ENCODE measurements at places on chromosomes 4 and X.
A peak's percentile ranks its signal among the peaks of the same experiment; 100 is the strongest.

DNA sequence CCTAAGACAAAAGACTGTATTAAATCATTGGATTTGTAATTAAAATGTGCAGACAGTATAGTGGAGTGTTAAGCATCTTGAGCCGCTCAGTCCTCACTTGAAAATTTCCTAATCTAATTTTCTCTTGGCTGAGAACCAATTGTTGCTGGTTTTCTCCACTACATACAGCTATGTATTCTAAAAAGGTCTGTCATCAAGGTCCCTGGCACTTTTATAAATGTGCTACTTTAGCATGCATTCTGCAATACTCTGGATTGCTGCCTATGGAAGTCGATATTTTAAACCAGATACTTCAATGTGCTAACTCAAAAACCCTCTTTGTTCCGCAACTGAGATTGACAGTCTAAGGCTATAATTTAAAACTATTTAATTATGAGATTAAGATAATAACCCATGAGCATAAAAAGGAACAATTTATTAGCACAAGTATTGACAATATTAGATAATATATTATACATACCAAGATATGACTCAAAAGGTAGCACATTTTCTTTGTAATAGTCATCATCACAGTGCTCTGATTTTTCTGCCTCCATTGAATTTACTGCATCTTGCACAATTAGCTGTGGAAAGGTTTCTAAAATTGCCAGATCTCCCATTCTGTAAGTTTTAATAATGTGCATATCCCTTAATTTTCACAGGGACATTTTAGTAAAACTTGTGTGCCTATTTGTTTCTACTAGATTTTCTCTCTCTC, 815.1 kb downstream of the ADGRL3 start:
- no peak for DNase-seq

GRCh38 chr4:56821381-56822243, at the start of gene SPINK2:
Gene SPINK2 (minus strand): TSS chr4:56821701. CDS start chr4:56821662, 39 bp downstream.
- peak; percentile 76 for DNase-seq

DNA sequence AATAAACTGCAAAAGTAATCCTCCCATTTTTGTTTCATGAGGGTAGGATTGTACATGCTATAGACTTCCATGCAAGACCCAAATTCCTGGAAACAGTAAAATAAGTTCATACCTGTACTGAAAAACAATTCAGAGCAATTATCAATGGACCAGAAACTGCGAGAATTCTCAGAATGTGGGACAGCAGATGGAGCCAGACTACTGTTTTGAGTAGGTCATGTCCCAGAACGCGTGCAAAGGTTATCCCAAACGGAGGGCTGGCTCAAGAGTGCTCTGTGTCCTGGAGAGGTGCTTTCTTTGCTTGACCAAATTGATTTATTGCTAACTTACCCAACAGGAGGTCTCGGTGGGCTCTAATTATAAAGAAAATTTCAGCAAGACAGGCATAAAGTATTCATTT, 1.7 kb upstream of the MAGEH1 start:
- no peak for DNase-seq

GRCh38 chr4:176563591-176563990, 229.1 kb downstream of the VEGFC start:
- no peak for DNase-seq

DNA sequence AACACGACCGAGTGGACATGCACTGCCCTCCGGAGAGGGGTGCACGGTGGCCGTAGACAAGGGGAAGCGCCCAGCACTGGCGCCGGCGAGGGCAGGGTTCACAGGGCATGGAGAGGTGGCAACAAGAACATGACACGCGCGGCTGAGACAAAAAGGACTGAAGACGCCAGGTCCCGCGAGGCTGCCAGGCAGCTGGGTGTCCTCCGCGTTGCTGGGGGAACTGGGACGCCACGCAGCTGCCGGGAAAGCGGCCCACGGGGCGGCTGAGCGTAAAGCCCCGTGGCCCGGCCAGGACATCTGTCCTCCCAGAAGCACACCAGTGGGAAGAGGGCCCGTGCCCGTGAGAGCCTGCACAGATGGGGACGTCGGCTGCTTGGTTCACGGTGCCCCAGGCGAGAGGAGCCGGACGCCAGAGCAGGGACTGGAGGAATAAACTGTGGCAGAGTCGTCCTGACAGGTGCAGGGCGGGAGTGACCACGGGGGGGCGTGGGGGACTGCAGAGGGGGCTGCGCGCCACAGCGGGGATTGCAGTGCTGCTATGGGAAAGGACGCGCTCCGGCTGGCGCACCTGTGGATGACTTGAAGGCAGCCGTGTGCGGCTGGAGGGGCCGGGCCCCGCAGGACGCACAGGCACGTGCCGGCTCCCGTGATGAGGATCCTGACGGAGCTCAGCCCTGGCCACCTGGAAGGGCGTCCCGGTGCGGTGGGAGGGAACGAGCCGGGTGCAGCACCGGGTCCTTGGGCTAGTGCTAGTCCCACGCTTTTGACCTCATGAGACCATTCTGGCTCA, 32.1 kb upstream of the GTPBP6 start:
- DNase-seq = no peak

GRCh38 chr4:8015512-8015911, 75.9 kb upstream of the AFAP1 start:
- no peak for DNase-seq

DNA sequence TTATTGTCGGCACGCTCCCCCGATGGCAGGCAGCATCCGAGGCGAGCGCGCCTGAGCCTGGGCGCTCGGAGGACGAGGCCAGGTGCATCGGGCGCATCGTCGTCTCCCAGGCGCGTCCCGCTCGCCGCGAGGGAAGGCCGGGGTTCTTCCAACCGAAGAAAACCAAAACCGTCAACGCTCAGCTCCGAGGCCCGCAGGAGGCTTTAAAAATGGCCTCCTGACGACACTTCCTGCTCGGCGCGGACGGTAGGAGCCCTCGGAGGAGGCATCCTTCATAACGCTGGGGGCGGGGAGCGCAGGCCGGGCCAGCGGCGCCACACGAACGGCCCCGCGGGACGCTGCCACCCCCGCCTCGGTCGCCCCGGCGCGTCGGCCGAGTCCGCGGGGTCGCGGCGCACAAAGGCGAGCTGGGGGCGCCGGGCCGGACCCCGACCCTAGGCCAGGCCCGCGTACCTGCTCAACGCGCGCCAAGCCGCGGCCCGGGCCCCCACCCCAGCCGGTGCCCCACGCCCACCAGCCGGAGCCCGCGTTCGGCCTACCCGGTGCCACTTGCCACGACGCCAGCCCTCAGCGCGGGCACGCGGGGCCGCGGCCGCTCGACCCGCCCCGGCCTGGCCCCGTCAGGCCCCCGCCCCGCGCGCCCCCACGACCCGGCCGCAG, 501 bp downstream of the ZNF518B start:
- DNase-seq = no peak

DNA sequence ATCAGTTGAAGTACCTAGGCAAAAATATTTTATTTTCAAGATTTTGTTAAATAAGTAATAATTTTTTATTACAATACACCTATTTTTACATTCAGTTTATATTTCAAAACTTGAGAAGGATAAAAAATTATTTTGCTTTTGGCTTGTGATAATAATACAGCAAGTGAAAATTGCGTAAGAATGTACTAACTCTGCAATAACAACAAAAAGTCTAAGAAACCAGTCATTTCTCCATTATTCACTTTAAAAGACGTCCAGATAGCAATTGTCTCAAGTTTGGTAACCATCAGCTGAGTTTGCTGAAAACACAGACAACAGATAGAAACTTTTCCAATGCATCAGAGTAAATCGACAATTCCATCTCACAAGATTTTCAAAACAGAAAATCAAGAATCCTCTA, 12.1 kb downstream of the CXCL8 start:
- DNase-seq = no peak

DNA sequence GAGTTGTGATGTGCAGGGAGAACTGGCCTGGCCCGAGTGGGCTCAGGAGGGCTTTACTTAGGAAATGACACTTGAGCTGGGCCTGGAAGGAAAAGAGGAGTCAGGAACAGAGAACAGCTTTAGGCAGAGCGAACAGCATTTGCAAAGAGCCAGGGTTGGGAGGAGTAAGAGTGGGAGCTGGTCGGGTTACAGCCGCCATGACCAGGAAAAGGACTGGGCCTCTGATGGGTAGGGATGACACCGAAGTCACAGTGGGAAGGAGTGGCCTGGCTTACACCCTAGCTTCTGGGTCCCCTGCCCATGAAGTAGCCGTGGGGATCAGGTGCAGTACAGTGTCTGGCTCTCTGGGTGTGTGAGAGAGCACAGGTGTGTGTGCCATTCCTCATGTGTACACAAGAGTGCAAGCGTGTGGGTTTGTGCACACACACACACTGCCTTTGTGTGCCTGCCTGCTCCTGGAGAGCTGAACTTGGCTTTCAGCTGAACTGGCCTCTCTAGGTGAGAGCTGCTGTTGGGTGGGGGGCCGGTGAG, 31.6 kb downstream of the TRMT44 start:
- DNase-seq = no peak
